ENCODE measurements at places on chromosomes 13 and 19.

- DNase-seq, result no peak
These were observed 3.2 kb downstream of the PIAS4 start for GRCh38 chr19:4010808-4011110.

- DNase-seq, result no peak
These were observed 6.6 kb downstream of the PPP2R1A start for GRCh38 chr19:52196256-52196967.

DNA sequence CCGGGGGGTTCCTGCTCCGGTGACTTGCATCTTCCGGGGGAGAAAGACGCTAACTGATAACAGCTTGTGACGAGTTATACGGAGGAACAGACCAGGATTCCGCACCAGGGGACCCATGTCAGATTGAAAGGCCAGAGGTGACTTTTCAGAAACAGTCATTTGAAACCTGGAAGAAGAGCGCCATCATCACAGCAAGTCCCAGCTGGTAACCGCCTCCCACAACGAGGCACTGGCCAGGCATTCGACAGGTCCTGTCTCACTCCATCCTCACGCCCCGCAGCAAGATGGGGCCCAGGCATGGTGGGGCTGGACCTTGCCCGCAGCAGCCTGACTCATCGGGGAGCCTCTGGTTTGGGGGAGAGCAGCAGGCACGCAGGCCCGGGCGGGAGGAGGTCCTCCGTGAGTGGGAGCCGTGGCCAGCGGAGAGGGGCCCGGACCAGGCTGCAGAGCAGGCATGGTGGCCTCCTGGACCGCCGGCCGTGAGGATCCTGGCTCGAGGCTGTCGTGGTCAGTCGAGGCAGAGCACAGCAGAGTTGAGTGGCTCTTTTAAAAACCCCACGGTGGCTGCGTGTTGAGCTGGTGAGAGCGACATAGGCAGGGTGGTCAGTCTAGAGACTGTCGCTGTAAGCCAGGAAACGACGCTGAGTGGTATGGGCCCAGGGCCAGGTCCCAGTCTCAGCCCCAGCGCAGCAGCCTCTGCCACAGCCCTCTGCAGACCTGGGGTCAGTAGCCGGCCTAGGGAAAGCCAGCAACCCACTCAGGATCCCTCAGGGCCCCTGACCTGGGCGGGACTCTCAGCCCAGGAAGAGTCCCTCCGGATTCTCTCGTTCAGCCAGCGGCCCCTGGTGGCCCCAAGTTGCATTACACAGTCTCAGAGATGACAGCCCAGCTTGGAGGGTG, 94.9 kb upstream of the MCF2L start:
- DNase-seq, result peak; percentile 86

DNA sequence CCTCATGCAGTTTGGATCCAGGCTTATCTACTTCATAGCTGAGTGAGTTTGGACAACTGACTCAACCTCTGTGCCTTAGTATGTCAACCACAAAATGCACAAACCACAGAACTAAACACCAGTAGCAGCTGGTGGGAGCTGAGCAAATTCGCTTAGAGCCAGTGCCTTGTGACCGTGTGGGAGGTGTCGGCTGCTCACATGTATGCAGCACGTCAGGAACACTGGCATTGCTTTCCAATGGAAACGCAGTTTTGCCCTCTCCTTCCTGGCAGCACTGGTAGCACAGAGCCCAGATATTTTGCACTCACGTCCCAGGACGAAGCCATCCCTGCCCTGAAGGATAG, 8.3 kb upstream of the NTN5 start:
- no peak for DNase-seq

- DNase-seq, result no peak
These were observed 292.1 kb upstream of the MAB21L1 start for GRCh38 chr13:35768551-35768950.

- DNase-seq, result no peak
These were observed 34.0 kb upstream of the HOMER3 start for GRCh38 chr19:18975011-18975410.

DNA sequence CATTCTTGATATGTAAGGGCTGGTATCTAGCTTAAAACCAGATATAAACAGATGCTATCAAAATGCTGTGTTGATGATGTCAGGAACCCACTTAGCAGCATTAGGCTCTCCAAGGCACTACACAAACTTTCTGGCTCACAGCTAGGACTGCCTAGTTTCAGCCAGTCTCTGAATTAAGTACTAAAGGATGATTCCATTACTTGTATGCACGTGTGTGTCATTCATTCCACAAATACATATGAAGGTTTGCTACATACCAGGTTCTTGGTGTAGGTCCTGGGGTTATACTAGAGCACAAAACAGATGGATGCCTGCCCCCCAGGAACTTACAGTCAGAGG, 151.5 kb downstream of the RGCC start:
- DNase-seq, result no peak

GRCh38 chr13:51321836-51322235, 17.7 kb upstream of the SERPINE3 start:
- DNase-seq, result no peak

- no peak for DNase-seq
These were observed 949.6 kb upstream of the SLC10A2 start for GRCh38 chr13:104015646-104016396.

DNA sequence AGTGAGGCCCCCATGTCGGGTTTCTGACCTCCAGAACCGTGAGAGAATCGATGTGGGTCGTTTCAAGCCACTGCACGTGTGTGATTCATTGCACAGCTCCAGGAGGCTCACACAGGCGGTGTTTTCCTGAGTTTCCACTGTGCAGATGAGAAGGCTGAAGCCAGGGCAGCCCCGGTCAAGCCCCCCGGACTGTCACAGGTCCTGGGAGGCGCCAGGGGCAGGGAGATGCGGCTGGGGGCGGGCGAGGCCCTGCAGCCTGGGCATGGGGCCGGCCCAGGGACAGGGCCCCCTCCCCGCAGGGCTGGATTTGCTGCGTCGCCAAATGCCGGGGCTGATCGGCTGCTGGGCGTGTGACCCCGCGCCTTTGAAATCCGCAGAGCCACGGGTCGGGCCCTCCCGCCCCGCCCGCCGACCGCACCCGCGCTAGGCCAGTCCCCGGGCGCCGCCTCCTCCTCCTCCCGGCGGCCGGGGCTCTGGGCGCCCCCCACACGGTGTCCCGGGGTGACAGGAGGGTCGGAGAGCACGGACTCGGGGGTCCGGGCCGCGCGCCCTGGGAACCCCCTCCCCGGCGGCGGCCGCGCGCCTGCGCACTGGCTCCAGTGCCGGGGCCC, 9.9 kb upstream of the MKNK2 start:
- no peak for DNase-seq

- DNase-seq, result no peak
These were observed 547.3 kb upstream of the MIR17HG start for GRCh38 chr13:90800082-90800746.

DNA sequence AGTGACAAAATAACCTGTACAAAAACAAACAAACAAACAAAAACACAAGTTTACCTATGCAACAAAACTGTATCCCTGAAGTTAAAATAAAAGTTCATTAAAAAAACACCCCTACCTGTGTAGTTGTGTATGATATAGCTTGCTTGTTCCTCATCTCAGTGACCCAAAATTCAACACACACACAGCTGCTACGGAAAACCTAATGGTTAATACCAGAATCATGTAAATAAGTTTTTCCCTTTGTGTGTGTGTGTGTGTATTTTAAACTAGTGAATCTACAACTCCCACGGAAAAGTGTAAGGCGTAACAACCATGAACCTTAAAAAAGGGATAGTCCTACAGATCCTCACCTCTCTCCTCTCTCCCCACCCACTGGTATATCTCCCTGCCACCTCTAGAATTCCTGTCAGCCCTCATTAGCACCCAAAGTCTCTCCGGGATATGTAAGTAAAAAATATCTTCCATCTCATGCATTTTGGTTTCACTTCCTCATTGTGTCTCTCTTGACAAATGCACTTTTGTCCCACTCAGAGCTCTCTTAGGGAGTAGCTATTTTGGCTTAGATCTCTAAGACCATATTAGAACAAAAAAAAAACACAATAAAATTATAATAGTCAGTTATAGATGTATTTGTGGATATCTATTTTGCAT, 2236.5 kb downstream of the PCDH9 start:
- DNase-seq, result no peak

- DNase-seq, result peak; percentile 89
These were observed at the start of gene TMEM38A for GRCh38 chr19:16660763-16661479. Gene TMEM38A, plus strand, starts transcription at chr19:16661139. Its CDS starts 79 bp downstream, at chr19:16661218.

DNA sequence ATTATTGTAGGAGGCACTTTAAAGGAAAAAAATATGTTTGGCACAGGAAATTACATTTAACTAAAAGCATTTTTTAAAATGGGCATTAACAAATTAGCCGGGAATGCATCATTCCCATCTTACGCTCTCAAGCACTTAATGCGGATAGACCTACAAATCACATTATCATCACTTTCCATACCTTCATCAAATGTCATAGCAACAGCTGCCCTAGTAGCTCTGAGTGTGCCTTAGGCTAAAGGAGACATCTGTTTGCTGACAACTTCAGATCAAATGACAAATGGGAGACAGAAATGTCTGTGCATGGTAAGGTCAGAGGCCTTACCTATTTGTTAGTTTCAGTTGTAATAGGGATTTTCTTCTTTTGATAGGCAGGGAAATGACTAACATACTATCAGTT, 773.2 kb upstream of the SLC10A2 start:
- no peak for DNase-seq

DNA sequence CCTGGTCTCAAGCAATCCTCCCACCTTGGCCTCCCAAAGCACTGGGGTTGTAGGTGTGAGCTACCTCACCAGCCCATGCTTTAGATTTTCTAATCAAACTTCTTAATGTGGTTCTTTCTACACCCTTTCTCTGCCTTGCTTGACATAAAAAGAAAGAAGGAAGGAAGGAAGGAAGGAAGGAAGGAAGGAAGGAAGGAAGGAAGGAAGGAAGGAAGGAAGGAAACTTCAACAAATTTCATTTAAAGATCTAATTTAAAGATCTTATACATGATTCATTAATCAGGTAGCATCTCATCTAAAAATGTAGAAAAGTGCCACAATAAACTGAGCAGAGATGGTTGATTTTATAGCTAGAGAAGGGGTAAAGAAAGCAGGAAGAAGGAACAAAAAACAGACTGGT, 215.0 kb downstream of the DIAPH3 start:
- no peak for DNase-seq

DNA sequence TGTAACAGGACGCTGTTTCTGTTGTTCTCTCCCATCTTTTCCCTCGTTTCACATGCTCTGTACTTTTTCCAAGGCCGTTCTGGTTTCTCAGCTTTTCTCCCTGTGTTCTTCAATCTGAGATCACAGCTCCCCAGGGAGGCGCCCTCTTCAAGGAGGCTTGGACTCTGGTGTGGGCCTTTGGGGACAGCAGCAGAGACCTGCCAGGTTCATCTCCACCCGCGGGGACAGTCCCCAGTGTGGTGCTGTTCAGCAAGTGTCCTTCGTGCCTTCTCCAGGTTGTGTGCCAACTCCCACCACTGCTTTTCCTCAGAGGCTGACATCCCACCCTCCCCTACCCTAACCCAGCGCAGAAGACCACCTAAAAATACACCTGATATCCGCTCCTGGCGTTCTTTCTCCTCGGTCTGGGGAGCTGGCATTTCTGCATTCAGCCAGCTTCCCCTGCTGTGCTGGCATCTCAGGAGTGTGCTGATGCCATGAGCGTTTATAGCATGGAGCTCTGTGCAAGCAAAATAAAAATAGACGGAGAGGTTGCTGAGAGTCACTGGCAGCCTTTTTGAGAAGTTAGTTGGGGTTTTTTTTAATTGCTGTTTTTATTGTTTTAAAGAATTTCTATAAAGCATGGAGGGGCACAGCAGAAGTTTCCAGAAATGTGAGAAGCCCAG, 149.4 kb downstream of the STK24 start:
- no peak for DNase-seq

DNA sequence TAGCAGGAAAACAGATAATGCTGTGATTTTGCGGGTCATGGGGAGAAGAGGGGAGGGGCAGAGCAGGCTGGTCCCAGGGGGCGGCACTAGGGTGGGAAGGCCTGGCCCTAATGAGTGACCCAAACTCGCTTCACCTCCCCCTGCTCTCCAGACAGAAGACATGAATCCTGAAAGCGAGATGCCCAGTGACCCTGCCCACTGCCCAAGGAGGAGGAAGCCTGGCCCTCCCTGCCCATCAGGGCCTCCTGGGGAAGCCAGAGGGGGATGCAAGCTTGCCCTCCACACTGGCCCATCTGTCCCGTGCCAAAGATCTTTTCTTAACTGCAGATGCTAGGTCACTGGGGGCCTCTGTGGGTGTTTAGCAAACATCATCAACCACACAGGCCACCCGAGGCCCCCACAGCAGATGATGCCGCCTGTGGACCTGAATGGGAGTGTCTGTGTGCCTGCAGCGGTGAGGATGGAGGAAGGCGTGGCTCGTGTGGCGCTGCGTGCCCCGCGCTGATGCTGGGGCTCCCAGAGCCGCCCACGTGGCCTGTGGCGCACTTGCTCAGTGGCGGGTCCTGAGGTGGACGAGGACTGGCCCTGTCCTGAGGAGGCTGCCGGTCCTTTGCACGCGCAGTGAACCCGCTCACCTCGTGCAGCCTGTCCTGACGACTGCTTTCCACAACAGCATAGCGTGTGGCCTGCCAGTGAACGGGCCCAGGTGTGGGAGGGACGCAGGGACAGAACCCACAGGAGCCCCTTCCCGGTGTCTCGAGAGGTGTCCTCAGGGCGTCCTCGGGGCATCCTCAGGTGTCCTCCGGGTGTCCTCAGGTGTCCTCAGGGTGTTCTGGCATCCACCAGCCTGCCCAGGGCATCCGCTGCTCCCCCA, 80.5 kb upstream of the MCF2L start:
- DNase-seq, result no peak

DNA sequence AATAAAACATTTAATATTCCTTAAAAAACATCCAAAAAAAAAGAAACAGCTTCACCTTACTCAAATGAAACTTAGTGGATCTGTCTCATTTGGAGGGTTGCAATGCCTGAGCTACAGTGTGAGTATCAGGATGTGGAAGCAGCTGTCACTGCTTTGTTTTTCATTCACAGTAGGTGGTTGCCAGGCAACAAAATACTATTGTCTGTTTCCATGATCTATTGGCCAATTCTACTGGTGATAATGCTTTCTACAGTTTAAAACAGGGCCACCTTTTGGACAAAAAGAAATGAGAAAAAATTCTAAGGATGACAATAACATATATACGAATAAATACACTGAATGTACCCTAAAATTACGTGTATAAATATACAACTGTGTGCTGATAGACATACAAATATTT, 3.0 kb downstream of the ENOX1 start:
- no peak for DNase-seq

GRCh38 chr13:26186995-26187394, 35.1 kb downstream of the RNF6 start:
- peak; percentile 63 for DNase-seq

DNA sequence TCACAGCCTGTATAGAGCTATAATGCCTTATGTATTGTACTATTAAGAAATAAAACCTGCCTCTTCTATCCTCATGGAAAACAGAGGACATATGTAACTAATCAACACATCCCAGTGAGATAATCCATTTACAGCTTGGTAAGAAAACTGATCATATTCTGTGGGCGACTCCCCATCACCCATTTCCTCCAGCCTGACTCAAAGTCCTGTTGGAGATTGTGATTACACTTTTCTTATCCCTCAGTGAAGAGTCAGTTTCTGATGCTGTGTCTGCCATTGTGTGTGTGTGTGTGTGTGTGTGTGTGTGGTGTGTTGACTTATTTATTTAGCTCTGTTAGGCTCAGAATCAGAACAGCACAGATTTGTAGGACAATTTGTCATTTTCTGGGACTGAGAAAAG, 212.8 kb downstream of the FGF9 start:
- DNase-seq, result no peak

Measured in activated CD4-positive, alpha-beta T cell treated with anti-CD3 and anti-CD28 coated beads, Interleukin-2, amount 10 ng/mL, durations not matched to agents 24 days and 14 days (primary cell).